Right ventricle myocardium inferior (tissue), 1 donor: ENCODE measurements at places on chromosomes 3 and 15. TPM values are rescaled to one million over a fixed set of nuclear protein-coding genes. Genes with fewer than 3 reads are reported as not detected.

DNA sequence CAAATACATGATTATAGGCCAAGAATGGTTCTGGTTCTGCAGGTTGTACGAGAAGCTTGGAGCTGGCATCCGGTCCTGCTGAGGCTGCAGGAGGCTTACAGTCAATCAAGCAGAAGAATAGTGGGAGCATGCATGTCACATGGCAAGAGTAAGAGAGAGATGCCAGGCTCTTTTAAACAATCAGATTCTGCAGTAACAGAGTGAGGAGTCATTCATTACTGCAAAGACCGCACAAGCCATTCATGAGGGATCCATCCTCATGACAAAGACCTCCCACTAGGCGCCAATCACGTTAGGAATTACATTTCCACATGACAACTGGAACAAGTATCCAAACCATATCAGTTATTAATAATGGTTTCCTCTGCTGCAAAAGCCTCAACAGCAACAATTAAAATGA lies 536.8 kb downstream of the CADM2 start:
- no peak for DNase-seq

The HYAL1 gene
- total RNA-seq = 70.1 TPM

The PARP14 gene
- 12.0 TPM for total RNA-seq

DNA sequence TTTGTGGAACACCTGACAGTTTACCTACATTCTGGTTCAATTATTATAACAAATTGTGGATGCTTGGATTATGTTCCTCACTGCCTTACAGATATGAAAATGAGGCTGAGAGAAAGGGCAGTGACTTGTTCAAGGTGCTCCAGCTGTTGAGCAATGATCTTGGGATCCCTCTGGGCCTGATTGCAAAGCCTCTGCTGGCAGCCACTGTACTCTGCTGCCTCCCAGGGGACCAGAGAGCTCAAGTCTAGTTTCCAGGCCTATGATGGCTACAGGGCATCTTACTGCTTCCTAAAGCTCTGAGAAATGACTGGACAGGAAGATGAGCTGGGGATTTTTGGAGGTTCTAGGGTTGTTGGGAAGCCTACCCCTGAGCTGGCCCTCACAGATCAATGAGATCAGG lies 2.3 kb upstream of the SHC4 start:
- no peak for DNase-seq
